PC-9 (cell line): ENCODE measurements at places on chromosomes 13 and 19.

DNA sequence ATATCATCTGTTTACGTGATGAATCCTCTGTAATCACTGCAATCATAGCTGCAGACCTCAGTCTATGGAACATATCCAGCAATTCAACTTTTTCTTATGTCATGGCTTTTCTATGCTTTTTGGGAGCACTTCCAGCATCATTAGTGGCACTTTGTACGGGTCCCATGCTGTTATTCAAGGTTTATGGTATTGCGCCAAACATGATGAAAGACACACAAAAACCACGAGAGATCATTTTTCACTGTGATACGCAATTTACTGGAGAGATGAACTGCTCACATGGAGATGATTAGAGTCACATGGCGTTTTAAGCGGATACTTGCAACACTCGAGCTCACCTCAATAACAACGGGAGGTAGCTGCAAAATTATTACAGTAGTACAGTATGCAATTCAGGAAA, 2101.7 kb upstream of the PCDH20 start:
- no peak for DNase-seq

DNA sequence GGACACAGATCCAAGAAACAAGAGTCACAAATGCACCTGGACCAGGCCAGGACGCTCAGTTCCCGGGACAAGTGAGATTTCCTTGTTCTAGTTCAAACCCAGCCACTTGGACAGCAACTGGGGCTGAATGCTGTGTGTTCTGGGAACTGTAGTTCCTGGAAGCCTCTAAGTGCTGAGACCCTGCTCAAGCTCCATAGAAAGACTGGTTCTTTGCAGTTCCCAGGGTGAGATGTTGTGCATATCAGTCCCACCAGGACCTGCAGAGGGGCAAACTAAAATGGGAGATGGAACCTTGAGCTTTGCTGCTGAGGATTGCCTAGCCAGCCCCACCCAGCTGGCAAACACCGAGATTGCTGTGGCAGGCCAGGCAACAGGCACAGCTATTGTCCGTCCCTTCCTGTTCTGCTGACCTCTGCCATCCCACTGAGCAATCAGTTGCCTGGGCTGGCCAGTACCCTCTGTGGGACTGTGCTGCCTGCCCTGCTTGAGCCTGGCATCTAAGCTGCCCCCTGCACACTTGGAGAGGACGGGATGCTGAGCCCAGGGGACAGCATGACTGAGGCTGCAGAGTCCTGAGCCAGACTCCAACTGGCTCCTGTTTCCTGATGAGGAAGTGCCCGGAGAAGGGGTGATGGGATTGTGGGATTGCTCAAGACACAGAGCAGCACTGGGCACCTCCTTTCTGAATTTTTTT, 1.4 kb upstream of the GIPC1 start:
- peak; percentile 81 for DNase-seq

GRCh38 chr19:50478901-50479715, 2.5 kb upstream of the GARIN5A start:
- DNase-seq = no peak

DNA sequence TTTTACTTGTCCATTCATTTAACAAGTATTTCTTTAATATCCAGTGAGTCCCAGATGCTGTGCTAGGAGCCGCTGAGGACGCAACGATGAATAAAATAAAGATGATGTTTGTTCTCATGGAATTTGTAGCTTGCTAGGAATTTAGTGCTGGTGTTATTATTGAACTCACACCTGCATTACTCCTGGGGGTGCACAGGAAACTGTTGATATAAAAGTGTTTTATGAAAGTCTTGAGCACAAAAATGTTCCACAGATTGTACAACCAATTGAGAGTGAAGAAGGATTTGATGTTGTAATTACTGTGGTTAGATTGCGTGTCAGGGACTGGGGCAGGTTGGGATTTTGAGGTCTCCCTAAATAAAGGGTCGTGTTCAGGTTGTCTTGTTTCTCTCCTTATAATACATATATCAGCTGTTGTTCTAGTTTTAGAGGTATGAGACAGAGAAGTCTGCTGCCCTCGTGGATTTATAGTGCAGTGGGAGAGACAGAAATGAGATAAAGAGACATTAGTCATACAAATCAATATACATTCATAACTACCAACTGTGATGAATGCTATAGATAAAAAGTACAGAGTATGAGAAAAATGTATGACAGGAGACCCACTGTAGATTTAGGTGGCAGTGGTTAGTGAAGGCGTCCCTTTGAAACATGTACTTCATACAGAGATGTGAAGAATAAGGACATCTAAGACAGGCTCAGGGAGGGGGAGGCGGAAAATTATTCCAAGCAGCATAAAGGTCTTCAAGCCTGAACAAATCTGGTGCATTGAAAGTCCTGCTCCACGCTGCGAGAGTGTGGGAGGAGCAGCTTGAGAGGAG, 11.3 kb downstream of the CACNG6 start:
- DNase-seq = peak; percentile 93

DNA sequence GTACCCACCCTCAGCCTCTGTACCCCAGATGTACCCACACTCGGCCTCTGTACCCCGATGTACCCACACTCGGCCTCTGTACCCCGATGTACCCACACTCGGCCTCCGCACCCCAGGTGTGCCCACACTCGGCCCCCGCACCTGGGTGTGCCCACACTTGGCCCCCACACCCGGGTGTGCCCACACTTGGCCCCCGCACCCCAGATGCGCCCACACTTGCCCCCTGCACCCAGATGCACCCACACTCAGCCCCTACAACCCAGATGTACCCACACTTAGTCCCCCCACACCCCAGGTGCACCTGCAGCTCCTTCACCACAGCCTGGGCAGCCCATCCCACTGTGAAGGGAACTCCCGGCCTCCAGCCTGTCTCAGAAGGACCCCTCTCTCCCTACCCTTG, 69.7 kb downstream of the PEX11G start:
- no peak for DNase-seq
